CD4-positive, alpha-beta T cell (primary cell): ENCODE measurements at places on chromosomes 5 and 9. TPM values are rescaled to one million over a fixed set of nuclear protein-coding genes. Genes with fewer than 3 reads are reported as not detected.
A peak's percentile ranks its signal among the peaks of the same experiment; 100 is the strongest.

GRCh38 chr5:154110716-154111115 is 71.9 kb downstream of the MFAP3 start:
- no peak for DNase-seq

DNA sequence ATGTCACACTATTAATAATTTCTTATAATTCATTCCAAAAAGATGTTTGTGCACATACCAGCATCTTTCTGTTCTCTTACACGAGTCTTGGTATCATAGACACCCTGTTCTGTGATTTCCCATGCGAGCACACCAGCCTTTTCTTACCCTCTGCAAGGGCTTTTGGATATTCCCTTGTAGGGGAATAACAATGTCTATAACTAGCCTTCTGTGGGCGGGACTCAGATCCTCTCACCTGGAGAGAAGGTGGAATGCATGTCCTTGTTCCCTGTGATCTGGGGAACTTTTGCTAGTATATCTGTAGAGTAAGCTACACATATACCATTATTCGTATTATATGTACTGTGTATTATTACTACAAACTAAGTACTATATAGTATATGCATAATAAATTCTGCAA is 44.8 kb downstream of the EHMT1 start:
- no peak for DNase-seq

- DNase-seq = no peak
Measured at GRCh38 chr9:87830446-87830845, 52.2 kb upstream of the SPATA31E1 start.

DNA sequence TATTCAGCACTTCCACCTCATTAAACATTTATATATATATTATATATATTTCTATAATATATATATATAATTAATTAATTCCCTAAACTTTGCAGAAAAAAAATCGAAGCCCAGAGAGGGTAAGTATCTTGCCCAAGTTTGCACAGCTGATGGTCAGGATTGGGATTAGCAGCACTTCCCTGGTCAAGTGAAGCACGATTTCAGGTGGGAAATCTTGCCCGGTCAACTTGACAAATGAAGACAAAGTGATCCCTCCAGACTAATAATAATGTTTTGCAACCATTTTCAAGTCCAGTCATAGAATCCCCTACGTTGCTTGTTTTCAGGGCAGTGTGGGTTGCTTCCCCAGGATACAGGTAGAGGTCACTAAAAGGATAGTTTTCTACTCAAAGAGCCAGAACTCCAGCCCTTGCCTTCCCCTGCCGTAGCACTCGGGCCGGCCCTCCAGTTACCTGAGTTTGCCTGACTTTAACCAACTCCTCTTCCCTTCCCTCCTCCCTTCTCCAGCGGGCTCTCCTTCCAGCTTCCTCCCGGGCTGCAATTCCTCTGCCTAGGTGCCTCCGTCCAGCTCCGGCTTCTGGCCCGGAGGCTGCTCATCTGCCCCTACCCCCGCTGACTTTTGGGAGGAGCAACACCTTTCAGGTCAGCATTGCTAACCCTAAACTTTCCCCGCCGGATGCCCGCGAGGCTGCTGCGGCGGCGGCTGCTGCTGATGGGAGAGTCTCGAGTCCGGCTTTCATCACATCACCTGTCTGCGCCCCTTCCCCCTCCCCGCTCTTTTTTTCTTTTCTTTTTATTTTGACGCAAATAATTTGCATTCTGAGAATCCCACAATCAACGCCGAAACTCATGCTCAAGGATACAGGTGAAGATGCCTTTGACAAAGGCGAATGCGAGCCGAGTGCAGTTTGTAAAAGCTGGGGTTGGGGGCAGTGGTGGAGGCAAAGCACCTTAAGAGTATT is 930 bp downstream of the PRLR start:
- no peak for DNase-seq

DNA sequence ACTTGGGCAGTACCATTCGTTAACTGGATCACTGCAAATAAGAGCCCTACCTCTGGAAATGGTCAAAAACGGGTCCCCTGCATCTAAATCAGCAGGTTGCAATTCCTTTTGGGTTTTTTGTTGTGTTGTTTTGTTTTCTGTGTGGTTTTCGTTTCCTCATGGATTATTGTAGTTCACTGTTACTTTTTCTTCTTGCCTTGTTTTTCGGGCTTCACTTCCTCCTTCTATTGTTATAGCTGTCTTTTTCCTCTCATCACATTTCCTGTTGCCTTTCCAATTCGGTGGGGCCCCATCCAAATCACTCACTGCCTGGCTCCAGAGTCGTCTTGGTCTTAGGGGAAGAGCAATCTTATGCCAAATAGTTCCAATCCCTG is 8.7 kb upstream of the SSBP2 start:
- no peak for DNase-seq

DNA sequence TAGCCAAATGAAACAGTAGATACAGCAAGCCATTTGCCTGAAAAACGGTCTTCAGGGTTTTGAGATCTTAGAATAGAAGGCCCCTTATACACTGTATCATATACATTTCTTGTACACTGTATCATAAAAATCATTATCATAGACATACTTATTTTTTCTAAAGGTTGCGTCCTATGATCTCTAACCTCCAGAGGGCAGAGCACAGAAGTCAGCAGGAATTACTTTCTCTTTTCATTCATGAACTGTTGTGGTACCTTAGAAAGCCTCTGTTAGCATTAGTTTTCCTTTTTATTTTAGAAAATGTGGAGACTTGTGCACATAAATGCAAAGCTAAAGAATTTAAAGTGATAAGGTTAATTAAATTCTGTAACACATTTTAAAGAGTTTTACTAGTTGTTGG is 115.4 kb downstream of the OXCT1 start:
- DNase-seq = no peak

C9orf78 gene
- total RNA-seq = 159 TPM

DNA sequence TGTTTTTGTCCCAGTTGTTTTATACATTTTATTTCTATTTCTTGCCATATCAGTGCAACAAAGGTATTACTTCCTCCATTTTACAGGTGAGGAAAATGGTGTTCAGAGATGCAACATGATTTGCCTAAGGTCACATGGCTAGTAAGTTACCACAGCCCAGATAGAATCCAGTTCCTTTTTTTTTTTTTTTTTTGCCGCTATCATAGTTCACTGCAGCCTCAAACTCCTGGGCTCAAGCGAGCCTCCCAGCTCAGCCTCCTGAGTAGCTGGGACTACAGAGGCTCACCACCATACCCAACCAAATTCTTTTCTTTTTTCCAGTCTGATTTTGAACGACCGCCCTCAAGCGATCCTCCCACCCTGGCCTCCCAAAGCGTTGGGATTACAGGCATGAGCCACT is 480 bp upstream of the CCDC69 start:
- DNase-seq = peak; percentile 62

GRCh38 chr5:150587856-150588595 is 52.4 kb upstream of the SYNPO start:
- DNase-seq = no peak

DNA sequence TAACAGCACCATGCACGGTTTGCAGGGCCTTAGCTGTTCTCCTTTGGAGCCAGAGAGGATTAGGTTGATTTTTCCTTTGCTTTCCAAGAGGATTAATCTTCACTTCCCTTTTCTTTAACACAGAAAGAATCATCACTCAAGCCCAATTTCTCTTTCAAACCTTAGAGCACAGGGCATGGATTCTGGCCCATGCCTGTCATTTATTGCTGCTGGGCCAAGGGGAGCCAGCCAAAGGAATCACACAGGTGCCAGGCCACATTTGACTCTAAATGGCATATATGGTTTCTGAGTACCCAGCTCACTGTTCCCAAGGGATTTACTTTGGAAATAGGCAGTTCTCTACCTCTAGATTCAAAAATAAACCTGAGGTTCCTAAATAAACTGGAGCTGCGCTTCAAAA is 58.3 kb downstream of the FBXL7 start:
- DNase-seq = no peak

- no peak for DNase-seq
Measured at GRCh38 chr5:129609710-129610109, 138.2 kb upstream of the MINAR2 start.

ZBTB34 gene
- 2.5 TPM for total RNA-seq

- DNase-seq = no peak
Measured at GRCh38 chr9:128846680-128847030, 17.1 kb upstream of the SPOUT1 start.

DNA sequence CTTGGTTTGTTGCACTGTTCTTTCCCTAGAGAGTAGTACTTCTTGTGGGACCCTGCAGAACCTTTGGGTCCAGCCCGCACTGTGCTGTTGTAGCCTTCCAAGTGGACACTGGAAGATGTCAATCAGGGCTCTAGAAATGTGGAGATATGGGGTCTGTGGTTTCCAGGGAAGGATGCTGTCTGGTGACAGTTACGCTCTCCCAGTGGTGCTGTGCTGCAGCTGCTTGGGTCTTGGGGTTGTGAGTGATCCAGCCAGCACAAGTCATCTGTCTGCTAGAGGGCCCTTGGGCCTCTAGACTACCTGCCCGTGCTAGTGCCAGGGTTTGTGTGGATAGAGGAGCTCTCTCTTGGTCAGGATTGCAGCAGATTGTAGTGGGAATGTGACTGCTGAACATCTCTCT is 484.5 kb downstream of the DMAC1 start:
- DNase-seq = no peak

PAX5 gene
- total RNA-seq = 0.03 TPM

GRCh38 chr5:96904054-96904931 is 28.0 kb downstream of the ERAP2 start:
- no peak for DNase-seq

- DNase-seq = no peak
Measured at GRCh38 chr9:87259543-87260518, 237.8 kb upstream of the DAPK1 start.

HSPB3 gene
- not detected for total RNA-seq

TICAM2 gene
- 0.30 TPM for total RNA-seq

PSAT1 gene
- total RNA-seq = 0.30 TPM

SH3TC2 gene
- not detected for total RNA-seq

C9orf57 gene
- total RNA-seq = not detected

GRCh38 chr5:10836986-10837385 is 76.0 kb upstream of the DAP start:
- DNase-seq = no peak
